Activated CD8-positive, alpha-beta memory T cell treated with anti-CD3 and anti-CD28 coated beads for 1 hour (primary cell): ENCODE measurements at places on chromosomes 7 and 10.

- DNase-seq: no peak
These were observed 28.5 kb upstream of the CROT start for GRCh38 chr7:87316846-87317552.

DNA sequence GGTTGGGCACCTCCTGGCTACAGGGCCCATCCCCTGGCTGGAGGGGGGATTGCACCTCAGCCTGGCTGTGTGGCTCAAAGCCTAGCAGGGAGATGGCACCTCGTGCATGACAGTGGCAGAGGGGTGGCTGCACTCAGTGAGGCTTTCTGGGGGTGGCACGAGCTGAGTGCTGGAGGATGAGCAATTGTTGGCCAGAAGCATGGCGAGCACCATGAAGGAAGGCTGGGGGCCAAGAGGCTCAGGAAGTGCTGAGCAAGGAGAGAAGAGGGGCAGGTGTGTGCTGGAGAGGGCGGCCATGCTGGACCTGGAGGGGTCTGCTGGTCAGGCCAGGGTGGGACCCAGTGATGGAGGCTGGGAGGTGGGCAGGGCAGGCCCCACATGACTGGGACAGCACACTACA, 65.4 kb downstream of the TCERG1L start:
- no peak for DNase-seq

DNA sequence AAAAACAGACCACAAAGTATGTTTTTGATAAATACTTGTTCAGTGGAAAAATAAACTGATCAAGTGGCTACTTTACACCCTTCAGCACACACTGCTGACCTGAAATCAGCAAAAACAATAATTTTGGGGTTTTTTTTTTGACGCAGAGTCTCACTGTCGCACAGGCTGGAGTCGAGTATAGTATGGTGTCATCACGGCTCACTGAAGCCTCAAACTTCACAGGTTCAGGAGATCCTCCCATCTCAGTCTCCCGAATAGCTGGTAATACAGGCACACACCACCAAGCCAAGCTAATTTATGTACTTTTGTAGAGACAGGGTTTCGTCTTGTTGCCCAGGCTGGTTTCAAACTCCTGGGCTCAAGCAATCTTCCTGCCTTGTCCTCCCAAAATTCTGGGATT, 30.6 kb downstream of the TARP start:
- no peak for DNase-seq

DNA sequence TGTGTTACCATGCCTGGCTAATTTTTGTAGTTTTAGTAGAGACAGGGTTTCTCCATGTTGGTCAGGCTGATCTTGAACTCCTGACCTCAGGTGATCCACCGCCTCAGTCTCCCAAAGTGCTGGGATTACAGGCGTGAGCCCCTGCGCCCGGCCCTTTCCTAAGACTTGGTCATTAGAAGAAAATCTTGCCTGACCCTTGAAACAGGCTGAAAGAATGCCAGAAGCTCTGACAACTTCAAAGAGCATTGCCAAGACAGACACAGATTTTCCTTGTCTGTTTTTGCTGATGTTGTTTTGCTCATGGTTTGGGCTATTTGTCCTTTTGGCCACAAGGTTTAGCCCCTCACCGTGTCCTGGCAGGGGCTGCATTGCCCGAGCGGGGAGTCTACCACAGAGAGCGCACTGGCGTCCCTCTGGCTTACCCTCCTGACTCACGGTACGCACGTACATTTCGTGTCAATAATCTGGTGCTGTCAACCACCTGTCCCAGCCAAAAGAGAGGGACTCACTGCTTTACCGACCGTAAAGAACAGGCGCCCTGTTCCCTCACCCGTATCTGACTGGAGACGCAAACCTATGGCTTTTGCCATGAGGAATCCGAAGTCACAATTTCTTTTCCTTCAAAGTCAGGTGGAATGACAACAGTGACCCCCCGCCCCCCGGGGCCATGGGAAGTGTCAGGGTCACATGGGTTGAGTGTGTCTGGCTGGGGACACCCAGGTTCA, 10.1 kb upstream of the INPP5A start:
- no peak for DNase-seq

- no peak for DNase-seq
These were observed 18.3 kb downstream of the INSIG1 start for GRCh38 chr7:155315977-155316376.

DNA sequence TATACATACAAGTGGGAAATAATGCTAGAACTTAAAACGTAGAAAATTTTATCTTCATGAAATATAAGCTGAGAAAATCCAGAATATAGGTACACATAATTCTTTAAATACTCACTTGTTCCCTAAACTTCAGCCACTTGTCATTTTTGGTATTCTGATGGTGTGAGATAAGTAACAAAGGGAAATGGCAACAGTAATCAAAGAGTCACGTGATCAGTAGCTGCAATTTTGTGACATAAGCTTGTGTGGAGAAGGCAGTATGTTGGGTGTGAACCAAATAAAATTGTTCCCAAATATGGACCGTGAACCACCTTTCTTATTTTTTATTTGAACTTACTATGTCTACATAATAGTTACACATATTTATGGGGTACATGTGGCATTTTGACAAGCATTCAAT, 650.3 kb upstream of the ADARB2 start:
- no peak for DNase-seq

DNA sequence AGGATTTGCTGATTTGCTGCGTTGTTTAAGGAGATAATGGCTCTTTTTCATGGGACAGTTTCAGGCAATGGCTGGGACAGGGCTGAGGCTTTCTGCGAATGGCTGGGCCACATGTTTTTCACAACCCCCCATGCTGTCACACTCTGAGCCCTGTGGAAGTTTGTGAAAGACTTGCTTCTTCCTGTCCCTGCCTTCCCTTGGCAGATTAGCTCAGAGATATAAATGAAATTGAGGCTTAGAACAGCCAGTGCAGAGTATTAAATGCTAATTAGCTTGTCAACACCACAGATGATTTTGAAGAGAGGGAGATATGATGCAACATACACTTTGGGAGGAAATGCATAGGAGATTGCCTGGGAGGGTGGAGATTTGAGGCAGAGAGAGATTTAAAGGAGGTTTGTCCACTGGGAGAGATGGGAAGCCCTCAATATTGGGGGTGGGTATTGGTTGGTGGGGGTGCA, 232.0 kb downstream of the SH2D4B start:
- no peak for DNase-seq

GRCh38 chr7:135467207-135467711, 42.6 kb downstream of the CNOT4 start:
- DNase-seq: no peak

- DNase-seq: peak; percentile 26
These were observed 24.8 kb upstream of the SLIT1 start for GRCh38 chr10:97210543-97210960.

DNA sequence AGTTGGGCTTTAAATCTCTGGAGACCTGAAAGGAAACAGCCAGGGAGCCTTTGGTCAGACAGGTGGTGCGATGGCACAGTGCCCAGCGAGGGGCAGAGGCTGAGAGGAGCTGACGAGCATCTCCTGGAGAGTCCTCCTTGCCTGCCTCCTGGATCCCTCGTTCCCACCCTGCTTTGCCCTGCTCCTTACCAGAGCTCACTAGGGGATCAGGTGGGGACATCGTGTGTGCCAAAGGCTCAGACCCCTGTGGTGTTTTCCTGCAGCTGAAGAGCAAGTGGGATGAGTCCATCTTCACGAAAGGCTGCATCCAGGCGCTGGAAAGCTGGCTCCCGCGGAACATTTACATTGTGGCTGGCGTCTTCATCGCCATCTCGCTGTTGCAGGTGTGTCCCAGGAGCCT, 21.8 kb upstream of the SH2D4B start:
- no peak for DNase-seq

GRCh38 chr7:80481196-80481884, 30.5 kb downstream of the GNAT3 start:
- no peak for DNase-seq

GRCh38 chr10:86698207-86698940, 30.1 kb downstream of the LDB3 start:
- no peak for DNase-seq

- DNase-seq: no peak
These were observed 228.5 kb downstream of the CCDC3 start for GRCh38 chr10:12772797-12773587.

- DNase-seq: no peak
These were observed 295.9 kb downstream of the TNS3 start for GRCh38 chr7:47285860-47286491.

DNA sequence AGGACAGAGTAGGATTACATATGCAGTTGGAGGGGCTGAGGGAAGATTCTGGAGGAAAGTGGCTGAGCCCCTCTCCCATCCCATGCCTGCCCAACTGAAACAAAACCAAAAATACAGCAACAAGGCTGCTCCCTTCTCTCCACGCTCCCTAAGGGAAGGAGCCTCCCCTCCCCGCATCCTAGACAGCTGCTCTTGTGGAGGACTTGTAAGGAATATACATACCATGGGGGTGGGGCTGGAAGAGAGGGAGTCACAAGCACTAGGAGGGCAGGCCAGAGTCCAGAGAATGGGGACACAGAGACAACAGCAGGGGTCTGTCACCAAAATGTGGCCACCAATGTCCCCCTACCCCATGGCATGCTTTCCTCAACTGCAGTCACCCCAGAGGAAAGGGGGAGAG, 13.2 kb downstream of the LDB1 start:
- DNase-seq: no peak

DNA sequence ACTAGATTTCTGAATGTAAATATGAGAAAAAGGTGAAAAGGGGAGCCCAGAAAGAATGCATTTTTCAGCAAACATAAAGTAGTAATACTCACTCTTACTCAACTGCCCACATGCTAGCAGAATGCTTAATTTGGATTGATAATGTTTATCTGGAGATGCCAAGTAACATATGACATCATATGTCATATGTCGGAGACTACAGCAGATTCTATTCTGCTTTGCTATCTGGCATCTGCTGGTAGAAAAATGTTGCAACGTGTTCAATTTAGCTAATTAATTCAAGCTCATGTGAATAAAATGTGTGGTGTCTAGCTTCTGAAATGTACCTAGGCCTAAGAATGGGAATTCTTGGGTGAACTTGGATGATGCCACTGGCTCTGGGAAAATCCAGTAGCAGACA, 4.5 kb downstream of the BBIP1 start:
- DNase-seq: no peak

GRCh38 chr10:2620827-2621521, 446.4 kb upstream of the PFKP start:
- DNase-seq: no peak

DNA sequence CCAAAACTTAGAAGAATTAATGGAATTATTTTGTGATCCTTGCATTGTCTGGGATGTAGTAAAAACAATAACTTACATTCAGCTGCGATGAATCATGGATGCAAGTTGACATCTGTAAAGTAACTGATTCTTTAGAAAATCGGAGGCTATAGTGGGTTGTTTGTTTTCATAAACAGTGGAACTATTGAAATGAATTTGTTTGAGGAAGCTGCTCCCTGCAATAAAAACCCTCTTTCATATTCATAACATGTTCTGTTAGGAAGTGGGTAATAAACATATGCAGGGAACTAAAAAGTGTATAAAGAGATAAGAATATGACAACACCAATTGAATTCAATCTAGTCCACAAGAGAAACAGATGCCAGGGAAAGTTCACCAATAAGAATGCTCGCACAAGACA, 53.6 kb downstream of the AGMO start:
- no peak for DNase-seq

DNA sequence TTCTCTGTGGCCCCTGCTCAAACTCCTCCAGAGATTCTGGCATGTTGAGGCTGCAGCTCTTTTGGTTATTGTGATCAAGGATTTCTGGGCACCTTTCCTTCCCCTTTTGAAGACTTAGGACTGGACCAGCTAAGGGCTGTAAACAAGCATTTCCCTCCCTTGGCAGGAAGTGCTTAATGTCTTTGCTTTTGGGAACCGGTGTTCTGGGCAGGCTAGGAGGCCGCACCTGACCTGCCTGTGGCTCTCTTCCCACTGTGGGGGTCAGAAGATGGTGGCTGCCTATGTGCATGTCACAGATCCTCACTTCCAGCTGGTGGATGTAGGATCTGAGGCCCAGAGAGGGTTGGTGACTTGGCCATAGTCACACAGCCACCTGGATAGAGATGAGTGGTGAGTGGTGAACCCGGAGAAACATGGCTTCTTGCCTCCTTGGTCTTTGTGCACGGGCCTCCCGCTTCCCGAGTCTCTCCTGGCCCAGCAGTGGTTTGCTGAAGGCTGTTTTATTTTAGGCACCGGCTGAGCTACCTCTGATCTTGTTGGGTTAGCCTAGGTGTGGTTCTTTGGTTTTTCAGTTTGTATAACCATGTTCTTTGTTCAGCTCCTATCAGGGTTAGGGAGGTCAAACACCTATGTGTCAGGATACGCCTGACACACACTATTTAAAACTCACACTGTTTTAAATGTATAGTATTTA, 82.0 kb downstream of the GRK5 start:
- no peak for DNase-seq

DNA sequence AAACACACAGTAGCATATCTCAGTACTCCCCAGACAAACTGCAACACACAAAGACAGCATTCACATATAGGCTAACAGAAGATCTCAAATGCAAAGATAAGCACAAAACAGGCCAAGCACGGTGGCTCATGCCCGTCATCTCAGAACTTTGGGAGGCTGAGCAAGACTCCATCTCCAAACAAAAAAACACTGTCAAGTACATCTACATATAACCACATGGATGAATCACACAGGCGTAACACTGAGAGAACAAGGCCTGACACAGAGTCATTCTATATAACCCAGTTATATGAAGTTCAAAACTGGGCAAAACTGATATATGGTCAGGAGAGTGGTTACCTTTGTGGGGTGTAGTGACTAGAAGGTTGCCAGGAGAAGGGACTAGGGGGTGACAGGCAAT, 506.4 kb downstream of the KCNMA1 start:
- no peak for DNase-seq

DNA sequence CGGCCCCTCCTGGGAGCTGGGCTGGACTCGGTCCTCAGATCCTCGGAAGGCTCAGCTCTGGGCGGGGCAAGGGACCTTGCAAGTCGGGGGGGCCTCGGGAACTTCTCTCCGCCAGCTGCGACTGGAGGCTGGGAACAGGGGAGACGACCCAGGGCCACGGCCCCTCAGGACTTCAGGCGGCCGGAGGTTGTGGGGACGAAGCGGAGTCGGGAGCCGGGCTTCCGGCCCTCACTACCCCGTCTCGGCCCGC, 2.6 kb downstream of the ADIRF start:
- no peak for DNase-seq

DNA sequence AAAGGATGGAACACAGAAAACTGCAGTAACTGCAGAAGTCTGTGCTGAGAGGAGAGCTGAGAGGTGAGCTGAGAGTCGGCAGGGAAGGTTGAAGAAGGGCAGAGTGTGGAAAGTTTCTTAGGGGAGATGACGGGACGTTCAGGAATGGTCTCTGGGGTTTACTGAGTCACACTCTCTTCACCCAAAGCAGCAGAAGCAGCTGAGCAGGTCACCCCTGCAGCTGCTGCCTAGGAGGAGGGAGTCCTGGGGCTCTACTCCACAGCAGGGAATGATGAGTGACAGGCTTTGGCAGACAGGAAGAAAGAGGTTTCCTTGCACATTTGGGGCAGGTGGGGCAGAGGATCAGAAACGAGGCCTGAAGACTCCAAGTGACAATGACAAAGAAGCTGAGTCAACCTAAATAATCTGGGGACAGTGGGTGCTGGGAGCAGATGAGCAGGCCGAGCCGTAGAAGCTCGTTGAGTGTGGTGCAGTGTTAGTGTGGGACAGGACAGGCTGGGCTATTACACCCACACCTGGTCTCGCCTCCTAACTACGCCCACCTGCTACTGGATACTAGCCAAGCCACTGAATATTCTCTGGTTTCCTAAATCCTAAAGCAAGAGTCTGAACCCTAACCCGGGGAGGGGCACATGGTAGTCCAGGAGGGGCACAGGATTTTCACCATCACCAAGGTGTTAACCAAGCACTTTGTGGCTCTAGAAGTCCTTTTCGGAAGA, 24.9 kb downstream of the BEND7 start:
- no peak for DNase-seq
